ENCODE measurements at places on chromosomes 16 and 17.

DNA sequence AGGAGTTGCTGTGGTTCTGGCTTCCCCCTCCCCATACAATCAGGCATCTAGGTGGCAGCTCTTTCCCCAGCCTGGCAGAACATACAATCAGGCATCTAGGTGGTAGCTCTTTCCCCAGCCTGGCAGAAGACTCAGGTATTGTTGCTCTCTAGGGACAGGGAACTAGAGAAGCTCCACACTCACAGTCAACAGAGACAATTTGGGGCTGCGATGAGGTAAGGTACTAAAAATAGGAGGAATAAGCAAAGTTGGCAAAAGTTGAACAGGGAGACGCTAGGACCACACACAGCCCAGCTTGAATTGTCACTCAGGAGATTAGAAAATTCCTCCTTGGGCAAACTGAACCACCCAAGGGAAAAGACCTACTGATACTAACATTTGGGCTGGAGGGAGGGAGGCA lies 315.5 kb upstream of the CDH5 start:
- DNase-seq: no peak

GRCh38 chr16:84732674-84733352 lies 33.0 kb downstream of the USP10 start:
- DNase-seq: no peak

DNA sequence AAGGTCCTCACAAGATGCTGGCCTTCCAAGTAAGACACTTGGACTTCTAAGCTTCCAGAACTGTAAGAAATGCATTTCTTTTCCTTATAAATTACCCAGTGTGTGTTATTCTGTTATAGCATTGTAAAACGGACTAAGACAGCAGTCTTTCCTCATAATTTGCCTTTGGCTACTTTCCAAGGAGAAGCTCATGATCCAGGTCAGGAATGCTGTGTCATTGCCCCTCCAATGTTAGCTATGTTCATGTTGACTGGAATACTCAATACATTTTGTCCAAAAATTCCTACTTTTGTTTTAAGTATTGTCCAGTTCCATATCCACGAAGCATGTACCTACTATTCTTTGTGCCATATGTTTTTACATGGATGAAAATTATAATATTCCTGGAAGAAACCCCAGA lies 234.6 kb downstream of the HS3ST3A1 start:
- no peak for DNase-seq

- DNase-seq: no peak
Measured at GRCh38 chr16:13322336-13322735, 420.9 kb downstream of the SHISA9 start.

DNA sequence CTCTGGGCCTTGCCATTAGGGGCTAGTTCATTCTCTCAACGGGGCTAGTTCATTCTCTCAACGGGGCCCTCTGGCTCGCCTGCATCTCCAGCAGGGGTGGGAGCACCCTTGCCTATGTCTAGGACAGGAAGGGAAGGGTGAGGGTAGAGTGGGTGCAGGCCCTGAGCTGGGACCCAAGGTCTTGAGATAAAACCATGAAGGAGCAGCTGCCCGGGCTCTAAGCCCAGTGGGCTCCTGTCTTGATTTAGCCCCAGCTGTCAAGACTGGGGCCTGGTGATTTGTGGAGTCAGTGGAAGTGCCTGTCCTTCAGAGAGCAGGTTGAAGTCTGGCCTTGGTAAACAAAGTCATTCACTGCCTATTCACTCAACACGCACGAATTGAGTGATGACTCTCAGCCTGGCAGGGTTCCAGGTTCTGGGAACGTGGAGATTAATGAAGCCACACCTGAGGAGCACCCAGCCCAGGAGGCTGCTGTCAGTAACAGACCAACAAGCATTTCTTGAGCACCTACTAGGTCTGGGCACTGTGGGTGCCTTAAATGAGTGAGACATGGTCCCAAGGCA lies 35.4 kb downstream of the WNT3 start:
- DNase-seq: no peak

- no peak for DNase-seq
Measured at GRCh38 chr17:77877036-77877435, 81.5 kb upstream of the TNRC6C start.

- DNase-seq: no peak
Measured at GRCh38 chr16:48430890-48431289, 45.7 kb upstream of the SIAH1 start.

GRCh38 chr17:61306003-61306402 lies 93.6 kb upstream of the TBX2 start:
- no peak for DNase-seq

DNA sequence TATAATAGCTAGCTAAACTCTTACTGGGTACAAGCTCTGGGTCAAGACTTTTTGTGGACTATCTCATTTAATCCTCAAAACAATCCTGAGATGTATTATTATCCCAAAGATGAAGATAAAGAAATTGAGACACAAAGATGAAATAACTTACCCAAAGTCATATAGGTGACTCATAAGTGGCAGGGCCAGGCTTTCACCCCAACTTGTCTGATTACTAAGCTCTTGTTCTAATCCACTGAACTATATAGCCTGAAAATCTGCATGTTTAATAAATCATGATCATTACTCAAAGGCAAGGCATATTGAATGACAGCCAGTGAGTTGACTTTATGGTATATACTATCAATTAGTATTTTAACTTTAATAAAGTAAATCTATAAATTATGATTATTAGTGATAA lies 77.4 kb downstream of the SKAP1 start:
- no peak for DNase-seq

DNA sequence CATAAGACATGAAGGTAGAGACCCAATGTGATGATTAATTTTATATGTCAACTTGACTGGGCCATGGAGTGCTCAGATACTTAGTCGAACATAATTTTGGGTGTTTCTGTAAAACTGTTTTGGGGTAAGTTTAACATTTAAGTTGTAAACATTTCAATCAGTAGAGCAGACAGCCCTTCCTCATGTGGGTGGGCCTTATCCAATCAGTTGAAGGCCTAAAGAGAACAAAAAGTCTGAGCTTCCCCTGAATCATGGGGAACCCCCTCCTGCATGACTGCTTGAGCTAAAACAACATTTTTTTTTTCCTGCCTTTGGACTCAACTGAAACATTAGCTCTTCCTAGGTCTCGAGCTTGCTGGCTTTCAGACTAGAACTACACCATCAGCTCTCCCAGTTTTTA lies 327.3 kb upstream of the SOX9 start:
- no peak for DNase-seq

Measured in T-cell (primary cell).